Amygdala (tissue), 56 donors: ENCODE measurements at places on chromosomes 16 and 17.
A peak's percentile ranks its signal among the peaks of the same experiment; 100 is the strongest.

DNA sequence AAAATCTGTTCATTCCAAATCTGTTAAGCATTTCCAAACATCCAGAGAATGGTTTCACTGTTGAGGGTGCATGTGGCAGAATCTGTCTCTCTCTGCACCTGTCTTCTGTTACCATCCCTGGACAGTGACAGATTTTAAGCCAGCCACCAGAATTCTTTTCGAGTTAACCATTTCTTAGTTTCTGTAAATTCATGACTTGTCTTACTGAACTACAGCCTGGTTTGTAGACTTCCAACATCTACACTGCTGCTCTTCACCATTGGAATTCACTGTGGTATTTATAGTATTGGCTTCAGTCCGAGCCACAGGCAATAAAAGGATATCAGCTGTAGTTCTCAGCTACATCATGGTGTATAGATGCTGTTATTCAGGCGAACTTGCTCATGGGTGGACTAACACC, 47.6 kb downstream of the GOSR1 start:
- DNase-seq = no peak

- DNase-seq = no peak
Observed at GRCh38 chr17:55426851-55427586, 5.4 kb upstream of the MMD start.

- DNase-seq = no peak
Observed at GRCh38 chr16:56373003-56373402, 52.3 kb downstream of the AMFR start.

GRCh38 chr17:61645920-61646319, 54.9 kb upstream of the NACA2 start:
- no peak for DNase-seq

GRCh38 chr16:11706180-11706742, 36.4 kb downstream of the TXNDC11 start:
- DNase-seq = peak; percentile 27

DNA sequence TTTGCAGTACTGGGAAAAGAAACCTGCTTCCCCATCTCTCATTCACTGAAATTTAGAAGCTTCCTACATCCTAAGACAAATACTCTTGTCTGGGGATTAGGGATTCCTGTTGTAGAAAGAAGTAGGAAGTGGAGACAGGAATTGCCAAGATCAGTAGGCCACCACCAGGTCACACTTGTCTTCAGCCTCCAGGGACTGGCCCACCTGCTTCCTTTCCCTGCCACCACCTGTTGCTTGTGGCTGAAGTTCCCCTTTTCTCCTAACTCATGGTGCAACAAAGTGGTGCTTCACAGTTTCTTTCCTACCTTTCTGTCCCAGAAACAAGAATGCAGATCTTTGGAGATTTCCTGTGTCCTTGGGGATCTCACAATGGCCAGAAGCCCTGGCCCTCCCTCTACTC, 82.4 kb downstream of the WNT3 start:
- no peak for DNase-seq

- no peak for DNase-seq
Observed at GRCh38 chr16:66509576-66509975, 40.3 kb downstream of the TK2 start.

DNA sequence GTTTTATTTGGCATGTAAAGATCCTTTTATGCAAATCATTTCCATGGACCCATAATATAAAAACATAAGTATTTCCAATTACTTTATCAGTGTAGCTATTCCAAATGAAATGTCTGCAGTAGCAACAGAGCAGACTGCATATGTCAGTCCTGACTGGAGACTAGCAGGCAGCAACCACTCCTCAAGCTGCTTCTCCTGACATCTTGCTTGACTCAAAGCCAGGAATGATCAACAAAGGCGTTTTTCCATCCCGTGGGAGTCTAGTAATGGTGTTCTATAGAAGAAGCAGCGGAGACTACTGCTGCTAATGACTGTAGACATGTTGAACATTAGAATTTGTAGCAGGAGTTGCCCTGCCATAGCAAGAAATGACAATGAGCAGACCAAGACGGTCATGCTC, 73.2 kb upstream of the AKTIP start:
- DNase-seq = no peak

DNA sequence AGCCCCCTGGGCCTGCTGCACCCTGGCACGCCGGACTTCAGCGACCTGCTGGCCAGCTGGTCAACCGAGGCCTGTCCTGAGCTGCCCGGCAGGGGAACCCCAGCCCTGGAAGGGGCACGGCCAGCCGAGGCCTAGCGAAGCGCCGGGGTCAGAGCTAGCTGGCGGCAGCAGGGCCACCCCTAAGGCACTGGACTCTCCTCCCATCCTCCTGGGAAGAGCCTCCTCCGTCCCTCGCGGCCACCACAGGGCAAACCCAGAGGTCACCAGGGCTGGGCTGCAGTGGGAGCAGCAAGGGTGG, 2.3 kb downstream of the PERCC1 start:
- no peak for DNase-seq

DNA sequence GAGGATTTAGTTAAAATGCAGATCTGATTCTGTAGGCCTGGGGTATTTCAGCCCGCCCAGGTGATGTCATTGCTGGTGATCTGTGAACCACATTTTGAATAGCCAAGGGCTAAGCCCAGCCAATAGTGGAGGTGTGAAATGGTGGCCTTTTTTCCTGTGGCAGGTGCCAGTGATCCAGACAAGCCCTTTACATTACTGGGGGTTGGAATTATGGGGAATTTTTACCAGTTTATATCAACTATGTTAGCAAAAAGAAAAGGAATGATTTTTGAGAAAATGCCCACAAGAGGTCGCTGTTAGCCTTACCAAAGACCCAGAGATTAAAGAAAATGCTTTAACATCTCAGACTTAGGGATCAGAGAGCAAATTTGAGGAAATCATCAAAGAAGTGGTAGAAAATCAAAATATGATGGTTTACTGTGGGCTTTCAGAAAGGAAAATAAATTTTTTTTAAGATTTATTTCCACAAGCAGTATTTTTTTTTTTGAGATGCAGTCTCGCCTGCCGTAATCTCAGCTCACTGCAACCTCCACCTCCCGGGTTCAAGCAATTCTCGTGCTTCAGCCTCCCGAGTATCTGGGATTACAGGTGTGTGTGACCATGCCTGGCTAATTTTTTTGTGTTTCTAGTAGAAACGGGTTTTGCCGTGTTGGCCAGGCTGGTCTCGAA, 3.9 kb downstream of the VPS35L start:
- no peak for DNase-seq

- peak; percentile 4 for DNase-seq
Observed at GRCh38 chr16:70395345-70395901, 43.5 kb downstream of the ST3GAL2 start.

GRCh38 chr16:30535777-30536190, 1.1 kb upstream of the ZNF747 start:
- DNase-seq = peak; percentile 29

DNA sequence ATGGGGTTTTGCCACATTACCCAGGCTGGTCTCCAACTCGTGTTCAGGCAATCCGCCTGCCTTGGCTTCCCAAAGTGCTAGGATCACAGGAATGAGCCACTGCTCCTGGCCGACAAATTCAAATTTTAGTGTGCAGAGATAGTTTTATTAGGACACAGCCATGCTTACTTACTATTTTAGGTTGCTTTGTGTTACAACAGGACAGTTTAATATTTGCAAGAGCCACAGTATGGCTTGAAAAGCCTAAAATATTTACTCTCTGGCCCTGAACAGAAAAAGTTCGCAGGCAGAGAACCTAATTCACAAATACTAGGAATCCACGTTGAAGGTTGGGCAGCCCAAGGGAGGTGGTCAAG, 12.6 kb upstream of the ETV4 start:
- DNase-seq = no peak

- no peak for DNase-seq
Observed at GRCh38 chr16:79497606-79498350, 102.8 kb downstream of the MAF start.

DNA sequence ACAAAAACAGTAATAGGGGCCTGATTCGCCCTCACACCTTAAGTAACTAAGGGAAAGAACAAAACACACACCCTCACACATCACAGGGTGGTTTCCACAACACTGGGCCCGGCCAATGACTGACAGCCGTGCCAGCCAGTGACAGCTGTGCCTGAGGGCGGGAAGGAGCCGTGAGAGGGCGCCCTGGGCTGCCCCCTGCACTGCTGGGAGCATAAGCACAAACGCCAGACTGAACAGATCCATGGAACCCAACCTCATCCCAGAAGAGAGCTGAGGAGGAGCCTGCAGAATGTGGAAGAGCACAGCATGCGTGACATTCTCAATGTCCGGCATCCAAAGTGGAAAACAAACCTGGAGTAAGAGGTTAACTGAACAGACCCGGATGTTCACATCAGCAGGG, 16.0 kb downstream of the CSNK1D start:
- peak; percentile 16 for DNase-seq

GRCh38 chr17:80577876-80578570, 33.4 kb downstream of the RPTOR start:
- DNase-seq = no peak

GRCh38 chr16:29198731-29199521, 207.6 kb downstream of the NPIPB11 start:
- no peak for DNase-seq
